ENCODE measurements at places on chromosomes 5 and 9. TPM values are rescaled to one million over a fixed set of nuclear protein-coding genes. Genes with fewer than 3 reads are reported as not detected.
A peak's percentile ranks its signal among the peaks of the same experiment; 100 is the strongest.

DNA sequence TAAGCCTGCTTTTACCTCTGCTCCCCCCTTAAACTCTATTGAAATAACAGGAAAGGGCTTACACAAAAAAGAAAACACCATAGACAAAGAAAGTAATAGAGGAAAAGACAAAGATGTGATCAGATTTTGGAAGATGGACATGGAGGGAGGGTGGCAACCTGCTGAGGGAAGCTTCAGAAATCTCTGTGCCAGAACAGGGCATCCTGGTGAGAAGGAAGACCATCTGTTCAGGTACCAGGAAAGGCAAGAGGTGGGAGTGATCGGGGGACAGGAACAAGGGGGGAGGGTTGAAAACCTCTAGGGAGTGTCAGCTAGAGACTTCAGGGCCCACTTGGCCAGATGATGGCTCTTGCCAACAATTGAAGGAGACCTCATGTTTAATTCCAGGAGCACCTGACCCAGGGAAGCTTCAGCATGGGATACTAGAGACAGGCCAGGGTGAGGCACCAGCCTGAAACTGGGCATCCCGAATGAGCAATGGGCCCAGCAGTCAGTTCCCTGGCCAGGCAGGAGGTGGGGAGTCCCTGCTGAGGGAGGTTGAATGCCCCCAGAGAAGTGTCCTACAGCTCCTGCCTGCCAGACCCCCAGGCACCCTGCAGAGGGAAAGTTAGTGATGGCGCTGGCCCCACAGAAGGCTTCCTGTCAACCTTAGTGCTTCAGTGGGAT lies 8.2 kb downstream of the SQSTM1 start:
- DNase-seq: no peak

- DNase-seq: no peak
These were observed 170.5 kb downstream of the ARHGEF28 start for GRCh38 chr5:73796164-73797131.

DNA sequence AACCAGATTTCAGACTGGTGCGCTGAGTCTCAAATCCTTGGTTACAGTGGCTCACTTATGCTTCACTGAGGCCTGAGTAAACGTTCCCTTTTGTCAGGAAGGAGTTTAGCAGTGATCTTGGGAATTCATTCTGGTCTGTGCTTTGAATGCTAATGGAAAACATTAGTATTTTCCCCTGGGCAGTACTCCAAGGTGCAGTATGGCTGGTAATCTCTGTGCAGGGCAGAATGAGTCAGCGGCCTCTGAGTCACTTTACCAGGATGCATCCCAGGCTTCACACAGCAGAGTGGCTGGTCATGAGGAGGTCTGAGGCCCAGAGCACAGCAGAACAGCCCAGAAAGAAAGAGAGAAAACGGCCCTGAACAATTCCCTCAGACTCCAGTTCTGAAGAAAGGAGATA lies 54.0 kb downstream of the PCA3 start:
- DNase-seq: peak; percentile 84

GRCh38 chr9:137924169-137924568 lies 46.6 kb downstream of the CACNA1B start:
- DNase-seq: no peak

DNA sequence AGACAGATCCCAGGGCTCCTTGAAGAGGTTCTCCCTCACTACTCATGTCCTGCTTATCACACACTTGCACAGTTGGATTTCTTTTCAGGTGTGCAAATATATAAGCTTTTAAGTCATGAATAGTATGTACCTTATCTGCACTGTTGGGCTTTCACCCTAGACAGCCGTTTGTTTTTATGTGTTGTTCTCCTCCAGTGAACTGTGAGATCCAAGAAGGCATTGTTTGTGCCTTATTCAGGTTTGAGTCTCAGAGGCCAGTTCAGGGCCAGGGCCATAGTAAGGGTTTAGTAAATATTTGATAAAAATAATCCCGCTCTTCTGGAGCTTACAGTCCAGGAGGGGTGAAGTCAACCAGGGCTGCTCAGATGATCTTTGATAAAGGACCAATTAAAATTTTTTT lies 480.0 kb downstream of the TMEM38B start:
- DNase-seq: no peak

DNA sequence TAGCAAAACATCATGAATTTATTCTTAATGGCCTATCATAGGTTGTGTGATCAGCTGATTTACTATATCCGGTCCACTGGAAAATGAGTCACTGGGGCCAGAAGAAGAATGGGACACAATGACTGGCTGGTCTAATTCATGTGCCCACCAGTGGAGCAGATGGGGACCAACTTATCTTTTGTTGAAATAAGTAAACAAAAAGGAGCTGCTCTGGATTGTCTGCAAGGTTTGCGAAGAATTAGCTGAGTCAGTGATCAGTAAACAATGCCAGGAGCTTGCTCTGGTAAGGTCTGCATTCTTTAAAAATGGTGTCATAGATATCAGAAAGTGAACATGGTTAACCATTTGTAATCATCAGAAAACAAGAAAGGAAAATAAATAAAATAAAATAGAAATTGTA lies 128.0 kb downstream of the RASEF start:
- DNase-seq: no peak

GRCh38 chr9:137149942-137150616 lies 11.1 kb downstream of the GRIN1 start:
- DNase-seq: no peak

- no peak for DNase-seq
These were observed 75.6 kb downstream of the DMRTA1 start for GRCh38 chr9:22522206-22522740.

MLANA gene
- total RNA-seq: not detected

RNF180 gene
- 21.1 TPM for total RNA-seq

SHOC1 gene
- total RNA-seq: not detected

MAP3K1 gene
- 8.9 TPM for total RNA-seq

AJM1 gene
- 2.7 TPM for total RNA-seq
